Omental fat pad (tissue), 4 donors: ENCODE measurements at places on chromosomes 13 and 19. TPM values are rescaled to one million over a fixed set of nuclear protein-coding genes. Genes with fewer than 3 reads are reported as not detected.

- no peak for DNase-seq
These were observed 29.8 kb downstream of the DZIP1 start for GRCh38 chr13:95614641-95615245.

GRCh38 chr19:37466798-37467607 lies at the start of gene ZNF569:
ZNF569 (minus strand) TSS chr19:37467444; CDS start chr19:37444921, 22,523 bp downstream.
- DNase-seq = peak; percentile 61

DNA sequence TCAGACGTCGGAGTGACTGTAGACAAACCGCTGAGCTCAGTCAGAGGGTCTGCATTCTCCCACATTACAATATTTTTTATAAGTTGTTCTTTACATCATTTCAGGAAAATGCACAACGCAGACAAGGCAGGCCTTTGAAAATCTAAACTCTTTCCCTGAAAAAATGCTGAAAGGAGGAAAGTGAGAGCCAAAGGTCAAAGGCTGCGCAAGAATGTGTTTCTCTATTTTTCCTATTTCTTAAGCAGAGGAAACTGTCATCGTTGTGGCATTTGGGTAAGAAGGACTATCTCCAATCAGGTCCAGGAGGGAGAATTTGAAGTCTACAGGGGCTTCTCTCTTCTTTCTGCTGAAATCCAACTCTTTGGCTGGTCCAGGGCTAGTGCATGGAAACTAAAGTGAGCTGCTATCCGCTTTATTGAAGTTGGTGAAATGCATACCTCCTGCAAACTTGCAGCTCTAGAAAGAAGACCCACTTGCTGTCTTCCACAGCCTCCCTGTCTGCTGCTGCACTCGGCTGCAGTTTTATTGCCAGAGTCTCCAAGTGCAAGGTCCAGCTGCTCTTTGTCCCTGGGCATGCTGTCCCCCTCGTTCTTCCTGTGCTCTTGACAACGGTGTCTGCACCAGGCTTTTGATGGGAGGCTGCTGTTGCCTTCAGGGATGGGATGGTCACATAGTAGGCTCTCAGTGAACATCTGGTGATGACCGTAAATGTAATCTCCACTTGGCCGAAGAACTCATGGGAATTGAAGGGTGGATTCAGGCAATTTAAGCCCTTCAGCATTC lies 31.2 kb downstream of the ZNF536 start:
- no peak for DNase-seq

- no peak for DNase-seq
These were observed 63.9 kb downstream of the ABCC4 start for GRCh38 chr13:95237310-95237870.

The DCUN1D2 gene
- 10.9 TPM for total RNA-seq

DNA sequence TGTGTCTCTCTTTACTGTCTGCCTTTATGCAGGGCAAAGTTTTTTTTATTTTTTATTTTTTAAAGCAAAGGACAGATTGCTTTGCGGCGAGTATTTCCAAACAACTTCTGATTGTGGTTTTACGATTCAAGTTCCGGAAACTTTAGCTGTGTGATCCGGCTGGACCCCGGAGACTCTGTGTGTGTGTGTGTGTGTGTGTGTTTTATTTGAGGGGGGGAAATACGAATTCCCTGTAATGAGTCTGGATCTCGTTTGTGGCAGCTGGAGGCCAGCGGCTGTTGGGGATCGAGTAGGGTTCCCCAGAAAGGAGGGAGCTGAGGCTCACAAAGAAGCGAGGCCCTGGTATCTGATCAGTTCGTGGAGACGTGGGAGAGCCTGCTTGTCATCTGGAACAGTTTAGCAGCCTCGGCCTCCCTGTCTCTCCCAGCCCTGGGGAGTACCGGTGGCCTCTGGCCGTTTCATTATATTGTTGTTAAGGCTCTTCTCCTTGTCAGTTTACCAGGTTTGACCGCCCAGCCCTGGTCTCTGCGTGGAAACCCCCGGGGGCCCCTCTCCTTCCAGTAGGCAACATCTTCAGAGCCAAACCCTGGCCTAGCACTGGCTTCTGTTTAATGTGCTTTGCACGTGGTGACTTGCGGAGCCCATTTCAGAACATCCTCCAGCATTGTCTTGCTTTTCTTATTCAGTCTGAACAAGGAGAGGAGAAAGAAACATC lies 1.3 kb downstream of the FARP1 start:
- no peak for DNase-seq

The PSG4 gene
- not detected for total RNA-seq

DNA sequence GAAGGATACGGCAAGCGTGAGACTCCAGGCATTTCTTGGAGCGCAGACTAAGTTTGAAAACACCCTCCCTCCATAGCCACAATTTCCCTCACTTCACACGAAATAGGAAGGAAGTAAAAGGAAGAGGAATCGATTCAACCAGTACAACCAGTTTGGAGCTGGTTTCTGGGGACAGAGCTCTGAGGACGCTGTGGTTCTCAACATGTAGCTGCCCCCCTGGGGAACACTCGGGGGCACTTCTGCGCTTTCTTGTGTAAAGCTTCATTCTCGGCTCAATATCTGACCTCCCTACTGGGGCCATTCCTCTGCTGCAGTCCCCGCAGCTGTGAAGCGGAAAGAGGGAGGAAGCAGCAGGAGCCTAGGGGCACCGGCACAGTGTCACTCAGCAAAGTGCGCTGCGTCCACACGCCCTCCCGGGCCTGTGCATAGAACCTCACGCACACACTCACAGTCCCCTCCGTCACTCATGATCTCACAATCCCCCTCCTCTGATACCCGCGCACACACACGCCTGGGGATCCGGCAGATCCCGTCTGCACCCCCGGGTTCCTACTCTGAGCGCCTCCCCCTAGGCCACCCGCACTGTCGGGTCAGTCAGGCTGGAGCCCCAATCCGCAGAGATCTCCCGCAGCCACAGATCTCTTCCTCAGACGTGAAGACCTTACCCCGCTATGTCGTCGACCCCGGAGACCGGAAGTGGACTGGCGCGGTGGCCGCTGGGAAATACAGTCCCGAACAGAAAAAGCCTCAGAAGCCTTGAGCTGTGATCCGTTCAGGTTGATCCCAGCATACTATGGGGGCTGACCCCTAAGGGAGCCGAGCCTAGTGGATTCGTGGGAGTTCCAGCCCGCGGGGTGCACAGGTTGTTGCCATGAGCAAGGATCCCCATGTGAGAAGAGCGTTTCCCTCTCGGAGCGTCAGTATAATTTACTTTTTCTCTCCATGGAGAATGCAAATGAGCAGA lies at the start of gene ZNF780A:
Gene ZNF780A, minus strand, starts transcription at position 703 of the 964 bp plus-strand sequence. CDS start 6,190 bp downstream, outside the sequence.
- peak; percentile 46 for DNase-seq

The ICAM3 gene
- total RNA-seq = 7.7 TPM

The FPR1 gene
- 15.0 TPM for total RNA-seq
